NCI-H2107 (cell line): ENCODE measurements at places on chromosomes 1 and 21.

- no peak for DNase-seq
These were observed 71.0 kb downstream of the FOXD2 start for GRCh38 chr1:47508702-47509431.

DNA sequence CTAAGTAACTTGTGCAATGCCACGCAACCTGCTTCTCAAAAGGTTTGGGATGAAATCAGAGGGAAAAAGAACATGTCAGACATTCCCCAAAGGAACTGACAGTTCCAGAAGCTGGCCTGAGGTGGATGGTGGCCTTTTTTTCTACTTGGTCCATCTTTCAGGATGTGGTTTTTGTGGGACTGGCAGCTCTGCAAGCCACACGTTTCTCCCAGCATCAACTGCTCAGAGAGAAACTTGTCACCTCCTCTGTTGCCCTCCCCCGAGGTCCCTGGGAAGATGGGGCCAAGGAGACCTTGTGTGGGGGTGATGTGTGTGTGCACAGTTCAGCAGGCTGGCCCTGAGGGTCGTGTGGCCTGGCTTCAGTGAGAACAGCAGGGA lies 2.5 kb upstream of the DHRS3 start:
- DNase-seq: no peak

GRCh38 chr1:51986718-51987117 lies 3.8 kb downstream of the RAB3B start:
- DNase-seq: no peak

- DNase-seq: no peak
These were observed 104.9 kb upstream of the TNR start for GRCh38 chr1:175848329-175848728.

- no peak for DNase-seq
These were observed 55.7 kb downstream of the PLEKHA6 start for GRCh38 chr1:204304067-204304466.

- DNase-seq: no peak
These were observed 79.8 kb downstream of the EPHB2 start for GRCh38 chr1:22790232-22791008.

- DNase-seq: no peak
These were observed 29.0 kb downstream of the VWA5B1 start for GRCh38 chr1:20319456-20320220.

DNA sequence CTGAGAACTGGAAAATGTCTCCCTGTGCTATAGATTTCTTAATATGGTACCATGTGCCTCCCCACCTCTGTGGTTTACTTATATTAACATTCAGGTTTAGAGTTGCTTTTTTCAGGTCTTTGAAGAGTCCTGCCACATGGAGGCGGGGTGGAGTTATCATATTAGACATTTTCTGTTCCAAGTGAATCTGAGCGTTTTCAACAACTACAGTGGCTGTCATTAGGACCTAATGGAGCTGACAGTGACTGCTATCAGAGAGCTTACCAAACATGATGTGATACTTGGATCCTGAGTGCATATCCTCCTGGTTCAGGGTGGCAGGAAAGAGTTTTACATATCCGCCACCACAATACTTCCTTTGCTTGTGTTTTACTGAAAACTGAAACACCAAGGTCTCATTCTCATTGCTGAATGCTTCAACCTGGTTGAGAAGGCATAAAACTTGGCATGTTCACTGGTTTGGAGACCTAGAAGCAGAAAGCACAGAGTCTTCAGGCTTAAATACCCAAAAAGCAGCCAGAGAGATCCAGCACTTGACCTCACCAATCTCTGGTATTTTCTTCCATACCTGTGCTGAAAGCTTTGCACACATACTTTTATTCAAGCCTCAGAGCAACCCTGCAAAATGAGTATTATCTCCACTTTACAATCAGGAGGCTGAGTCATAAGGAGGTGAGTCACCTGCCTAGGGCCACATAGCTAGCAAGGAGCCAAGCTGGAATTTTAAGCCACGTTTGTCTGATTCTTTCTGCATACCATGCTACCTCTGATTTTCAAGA lies 47.4 kb upstream of the OSBPL9 start:
- DNase-seq: no peak

DNA sequence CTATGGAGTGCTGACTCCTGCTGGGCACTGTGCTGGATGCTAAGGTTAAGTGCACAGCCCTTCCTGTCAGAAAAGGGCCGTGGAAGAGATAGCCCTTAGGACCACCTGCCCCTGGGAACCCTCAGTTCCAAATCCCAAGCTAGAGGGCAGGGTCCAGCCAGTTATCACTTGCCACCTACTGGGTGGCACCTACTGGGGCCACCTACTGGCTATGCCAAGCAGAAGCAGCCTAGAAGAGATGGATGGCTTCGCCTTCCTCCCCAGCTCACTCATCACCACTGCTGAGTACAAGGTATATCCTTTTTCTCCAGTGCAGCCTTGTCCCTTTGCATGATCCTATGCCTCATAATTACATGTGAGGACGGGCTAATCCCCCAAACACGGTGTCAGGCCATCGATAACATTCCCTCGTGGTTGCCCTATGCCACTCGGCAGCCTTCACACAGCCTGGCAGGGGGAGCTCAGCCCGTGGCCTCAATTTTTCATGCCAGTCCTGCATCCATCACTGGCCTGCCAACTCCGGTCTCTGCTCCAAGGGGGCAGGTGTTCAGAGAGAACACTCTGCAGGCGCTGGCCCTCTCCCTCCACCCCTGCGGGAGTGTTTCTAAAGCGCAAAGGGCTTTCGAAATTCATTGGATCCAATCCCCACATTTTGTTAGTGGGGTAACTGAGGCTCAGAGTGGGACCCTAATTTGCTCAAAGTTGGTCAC lies 49.0 kb downstream of the SYT2 start:
- no peak for DNase-seq

DNA sequence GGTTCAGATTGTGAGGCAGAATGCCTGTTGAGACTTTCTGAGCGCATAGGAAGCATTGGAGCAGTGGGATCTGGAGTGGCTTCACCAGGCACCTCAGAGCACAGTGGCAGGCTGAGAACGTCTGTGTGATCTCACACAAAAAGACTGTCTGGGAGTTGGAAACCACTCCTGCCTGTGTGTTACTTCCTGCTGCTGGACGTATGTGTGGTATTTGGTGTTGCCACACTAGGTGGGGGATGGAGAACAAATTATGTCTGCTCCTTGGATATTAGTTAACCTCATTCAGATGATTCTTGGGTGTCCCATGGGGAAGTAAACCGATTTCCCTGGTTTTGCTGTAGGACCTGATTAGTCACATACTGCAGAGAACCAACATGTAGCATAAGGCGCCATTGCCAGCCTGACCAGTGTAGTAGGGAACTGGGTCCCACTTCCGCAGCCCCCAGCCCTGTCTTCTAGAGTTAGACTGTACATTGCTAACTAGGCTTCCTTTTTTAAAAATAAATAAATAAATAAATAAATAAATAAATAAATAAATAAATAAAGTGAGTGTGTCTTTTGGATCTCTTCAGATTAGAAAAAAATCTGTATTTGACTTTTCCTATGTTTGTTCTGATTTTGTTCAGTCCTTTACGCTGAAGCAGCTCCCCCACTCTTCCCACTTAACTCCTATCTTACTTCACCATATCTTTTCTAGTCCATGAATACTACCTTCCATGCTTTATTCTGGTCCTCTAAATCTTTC lies 26.9 kb downstream of the UCK2 start:
- DNase-seq: no peak

DNA sequence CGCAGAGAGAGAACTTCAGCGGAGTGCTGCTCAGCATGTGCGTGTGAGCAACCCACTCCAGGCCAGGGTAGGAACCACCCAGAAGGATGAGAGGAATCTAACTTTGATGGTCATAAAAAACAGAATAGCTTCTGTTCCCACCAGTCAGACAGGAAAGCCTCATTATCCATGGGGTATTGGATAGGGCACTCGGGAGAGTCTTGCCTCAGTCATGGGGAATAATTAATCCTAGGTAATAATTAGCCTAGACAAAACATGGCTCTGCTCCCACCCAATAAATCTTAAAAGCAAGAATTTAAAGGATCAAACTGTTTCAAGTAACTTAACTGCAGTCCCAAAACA lies 35.3 kb downstream of the LDLRAD1 start:
- no peak for DNase-seq

- DNase-seq: no peak
These were observed 7.2 kb downstream of the AGMAT start for GRCh38 chr1:15577691-15578090.

DNA sequence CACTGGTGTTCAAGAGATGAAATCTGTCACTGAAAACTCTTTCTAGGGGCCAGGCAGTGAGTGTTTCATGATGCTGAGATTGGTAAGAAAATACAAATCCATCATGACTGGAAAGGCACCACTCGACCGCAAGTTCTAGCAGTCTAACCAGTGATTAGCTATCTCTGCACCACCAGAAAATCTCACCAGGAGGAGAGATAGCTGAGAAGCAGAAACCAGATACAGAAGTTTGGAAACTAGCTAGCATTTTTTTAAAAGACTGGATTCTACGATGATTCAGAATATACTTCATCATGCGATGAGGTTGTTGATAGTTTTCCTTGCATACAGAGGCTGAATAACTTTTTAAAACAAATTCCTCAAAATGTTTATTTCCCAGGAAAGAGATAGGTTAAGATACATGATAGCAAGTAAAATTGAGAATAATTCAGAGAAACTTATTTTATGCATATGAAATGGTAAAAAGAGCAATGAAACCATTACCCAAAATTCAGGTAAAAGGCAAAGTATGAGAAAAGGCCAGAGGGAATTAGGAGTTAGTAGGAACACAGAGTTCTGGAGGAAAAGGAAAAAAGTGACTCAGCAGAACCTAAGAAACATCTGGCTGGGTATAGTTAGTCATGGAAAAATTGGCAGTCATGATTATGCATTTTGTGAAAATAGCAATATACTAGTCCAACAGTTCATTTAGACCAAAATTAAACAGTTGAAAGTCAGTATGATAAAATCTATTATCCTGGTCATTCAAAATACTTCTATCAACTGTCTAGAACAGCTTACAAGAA lies 3.3 kb upstream of the F3 start:
- DNase-seq: no peak

GRCh38 chr1:153422450-153423068 lies 6.2 kb downstream of the S100A7A start:
- DNase-seq: no peak

GRCh38 chr1:159090286-159091179 lies 14.0 kb upstream of the AIM2 start:
- no peak for DNase-seq

DNA sequence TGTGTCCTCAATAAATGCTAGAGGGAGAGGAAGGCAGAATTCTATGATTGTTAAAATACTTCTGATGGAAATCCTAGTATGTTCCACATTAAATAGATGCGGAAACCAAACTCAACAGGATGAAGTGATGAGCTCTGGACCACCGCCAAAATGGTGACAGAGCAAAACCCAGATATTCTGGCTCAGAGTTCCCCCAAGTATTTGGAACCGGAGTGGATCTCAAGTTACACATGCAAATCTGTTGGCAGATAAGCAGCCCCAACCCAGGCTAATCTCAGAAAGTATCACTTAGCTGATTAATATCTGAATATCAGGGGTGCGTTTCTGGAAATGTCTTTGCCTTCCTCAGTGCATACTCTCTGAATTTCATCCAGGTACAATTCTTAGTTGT lies 17.4 kb upstream of the GRHL3 start:
- no peak for DNase-seq

DNA sequence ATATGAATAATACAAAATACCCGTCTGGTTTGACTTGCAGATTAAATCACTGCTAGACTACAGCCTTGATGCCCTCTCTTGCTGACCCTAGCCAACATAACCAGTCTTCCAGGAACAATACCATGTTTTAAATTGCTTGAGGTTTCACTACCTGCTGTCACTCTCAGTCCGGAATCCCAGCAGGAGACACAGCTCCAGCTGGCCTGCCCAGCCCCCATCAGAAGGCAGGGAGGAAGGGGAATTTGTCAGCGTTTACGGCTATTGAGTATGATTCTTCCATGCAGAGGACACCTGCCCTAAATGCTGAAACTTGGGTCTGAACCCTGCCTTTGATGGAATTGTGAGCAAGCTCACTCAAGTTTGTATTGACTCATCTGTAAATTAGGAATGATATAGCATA lies 33.0 kb downstream of the ZNF496 start:
- no peak for DNase-seq

DNA sequence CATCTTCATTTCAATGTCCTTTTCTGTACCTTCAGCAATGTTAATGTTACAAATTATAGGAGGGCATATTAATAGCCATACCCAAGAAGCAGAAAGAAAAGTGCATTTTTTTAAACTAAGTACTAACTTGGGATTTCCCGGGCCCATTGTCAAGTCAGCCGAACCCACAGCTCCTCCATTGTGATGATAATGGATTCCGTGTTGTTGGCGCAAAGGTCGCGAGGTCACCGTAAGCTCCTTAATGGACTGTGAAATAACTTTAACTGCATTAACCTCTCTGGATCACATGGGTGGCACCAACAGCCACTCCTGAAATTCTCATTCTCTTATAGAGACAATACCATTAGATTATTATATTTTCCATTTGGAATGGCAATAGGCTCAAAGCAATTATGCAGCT lies 250.6 kb upstream of the RRP15 start:
- DNase-seq: no peak

- DNase-seq: no peak
These were observed 56.7 kb downstream of the LACTBL1 start for GRCh38 chr1:22915816-22916470.

DNA sequence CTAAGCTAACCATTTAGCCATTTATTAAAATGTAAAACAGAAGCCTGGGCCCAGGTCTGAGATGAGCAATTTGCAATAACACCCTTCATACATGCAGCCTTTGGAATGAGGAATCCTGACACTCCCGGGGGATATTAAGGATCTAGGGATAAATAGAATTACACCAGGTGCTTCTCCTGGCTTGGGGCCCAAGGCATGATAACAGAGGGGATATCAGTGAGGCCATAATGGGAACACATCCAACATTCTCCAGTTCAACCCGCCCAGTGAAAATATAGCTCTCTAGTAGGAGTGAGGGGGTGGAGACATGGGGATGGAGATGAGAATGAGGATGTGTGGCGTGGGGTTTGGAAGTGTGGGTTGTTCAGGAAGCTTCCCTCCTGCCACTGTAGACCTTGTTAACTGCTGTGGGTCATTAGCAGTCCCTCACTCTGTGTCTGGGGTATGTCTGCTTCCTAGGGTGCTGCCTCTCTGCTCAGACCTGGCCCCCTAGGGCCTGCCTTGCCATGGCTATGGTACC lies 57.9 kb upstream of the KANK4 start:
- no peak for DNase-seq

DNA sequence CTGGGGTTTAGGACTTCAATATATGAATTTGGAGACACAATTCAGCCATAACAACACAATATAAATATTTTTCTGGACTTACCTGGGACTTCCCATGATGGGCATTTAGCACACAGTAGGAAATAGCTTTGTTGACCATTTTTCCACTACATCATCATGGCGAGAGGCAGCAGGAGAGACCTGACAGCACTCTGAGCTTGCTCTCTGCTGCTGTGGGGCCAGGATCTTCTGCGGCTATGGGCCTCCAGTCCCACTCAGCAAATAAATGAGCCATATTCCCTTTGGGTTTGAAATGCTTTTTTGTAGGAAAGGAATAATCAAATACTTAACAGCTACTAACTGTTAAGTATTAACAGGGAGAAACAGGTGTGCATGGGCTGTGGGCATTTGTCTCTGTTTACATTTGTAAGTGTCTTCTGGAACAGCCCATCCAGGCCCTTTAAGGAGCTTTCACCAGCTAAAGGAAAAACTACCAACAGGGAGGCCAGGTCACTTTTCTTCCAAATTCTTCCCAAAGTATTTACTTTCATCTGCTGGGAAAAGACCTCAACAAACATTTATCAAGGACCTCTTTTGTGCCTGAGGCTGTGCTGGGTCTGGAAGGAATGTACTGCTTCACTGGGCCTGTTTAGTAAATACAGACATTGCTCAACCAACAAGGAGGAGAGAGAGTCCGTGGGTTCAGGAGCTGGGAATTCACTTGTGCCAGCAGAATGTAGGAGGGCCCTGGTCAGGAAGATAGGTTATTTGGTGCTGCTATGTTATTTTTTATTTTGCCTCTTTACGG lies 133.2 kb downstream of the LRIG2 start:
- no peak for DNase-seq
